ENCODE measurements at places on chromosomes 11 and 22. TPM values are rescaled to one million over a fixed set of nuclear protein-coding genes. Genes with fewer than 3 reads are reported as not detected.

DNA sequence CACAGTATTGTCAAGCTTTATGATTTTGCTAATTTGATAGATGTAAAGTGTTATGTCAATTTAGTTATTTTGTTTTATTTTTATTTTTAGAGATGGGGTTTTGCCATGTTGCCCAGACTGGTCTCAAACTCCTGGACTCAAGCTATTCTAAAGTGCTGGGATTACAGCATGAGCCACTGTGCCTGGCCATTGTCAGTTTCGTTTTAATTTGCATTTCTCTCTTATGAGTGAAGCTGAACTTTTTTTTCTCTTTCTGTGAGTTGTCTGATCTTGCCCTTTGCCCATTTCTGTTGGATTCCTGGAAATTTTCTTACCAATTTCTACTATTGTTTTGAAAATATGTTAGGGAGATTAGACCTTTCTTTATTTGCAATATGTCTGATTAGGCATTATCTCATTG is 15.5 kb downstream of the NEU3 start:
- DNase-seq, result no peak

DNA sequence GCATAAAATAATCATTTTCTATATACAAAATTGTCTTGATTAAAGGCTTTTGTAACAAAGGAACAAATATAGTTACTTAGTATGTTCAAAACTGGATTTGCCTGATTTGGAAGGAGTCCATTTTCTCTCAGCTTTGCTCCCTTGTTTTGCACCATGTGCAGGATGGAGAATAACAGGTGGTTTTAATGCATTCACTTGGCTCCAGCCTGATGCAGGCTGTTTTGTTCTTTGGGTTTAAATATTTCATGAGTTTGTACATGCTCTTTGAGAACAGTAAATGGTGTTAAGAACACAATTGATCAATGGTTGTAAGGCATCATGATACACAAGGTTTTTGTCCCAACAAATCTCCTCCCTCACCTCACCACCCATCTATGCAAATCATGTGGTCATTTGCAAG is 886.9 kb upstream of the CCDC90B start:
- DNase-seq, result no peak

DNA sequence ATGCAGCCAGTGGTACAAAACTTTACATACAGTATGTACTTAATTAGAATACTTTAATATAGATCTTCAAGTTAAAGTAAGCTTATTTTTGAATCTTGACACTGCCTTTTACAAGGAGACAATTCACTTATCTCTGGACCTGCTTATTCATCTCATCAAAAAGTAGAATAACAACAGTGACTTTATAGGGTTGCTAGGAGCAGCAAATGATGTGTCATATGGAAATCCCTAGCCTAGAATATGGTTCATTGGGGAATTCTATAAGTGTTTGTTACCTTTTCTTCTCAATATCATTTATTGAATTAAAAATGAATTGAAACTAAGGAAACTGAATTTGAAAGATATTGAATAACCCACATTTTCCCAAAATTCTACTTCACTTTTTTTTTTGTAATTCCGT is 45.0 kb upstream of the FIBIN start:
- peak; percentile 56 for DNase-seq

DNA sequence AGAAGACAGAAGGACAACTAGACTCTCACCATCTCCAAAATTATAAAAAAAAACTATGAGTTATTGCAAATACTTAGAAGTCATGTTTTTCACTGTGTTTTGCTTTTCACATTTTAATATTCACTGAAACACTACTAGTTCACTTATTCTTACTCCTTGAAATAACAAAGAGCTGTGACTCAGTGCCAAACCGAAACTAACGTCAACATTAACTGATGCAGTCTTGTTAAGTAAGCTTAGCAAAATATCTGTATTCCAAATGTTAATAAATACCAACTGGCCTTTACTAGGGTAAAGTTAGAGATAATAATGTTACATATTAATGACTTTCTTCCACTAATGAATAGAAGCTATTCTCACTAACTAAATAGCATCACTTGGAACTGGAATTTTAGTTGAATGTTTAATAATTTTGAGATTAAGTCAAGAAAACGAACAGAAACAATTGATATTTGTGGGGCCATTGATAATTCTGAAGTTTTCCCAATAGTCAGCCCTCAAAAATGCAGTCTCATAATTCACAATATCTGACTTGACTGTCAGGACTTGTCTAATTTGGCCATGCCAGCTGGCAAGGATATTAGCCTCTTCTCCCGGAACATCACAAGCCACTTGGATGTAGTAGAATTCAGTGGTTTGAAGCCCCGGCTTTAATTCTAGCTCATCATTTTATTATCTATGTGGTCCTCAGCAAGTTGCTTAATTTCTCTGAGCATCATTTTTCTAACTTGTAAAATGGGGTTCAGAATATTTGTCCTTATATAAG is 230.1 kb upstream of the DDI1 start:
- peak; percentile 64 for DNase-seq

- DNase-seq, result no peak
These were observed 19.8 kb downstream of the SAA1 start for GRCh38 chr11:18285841-18286240.

DNA sequence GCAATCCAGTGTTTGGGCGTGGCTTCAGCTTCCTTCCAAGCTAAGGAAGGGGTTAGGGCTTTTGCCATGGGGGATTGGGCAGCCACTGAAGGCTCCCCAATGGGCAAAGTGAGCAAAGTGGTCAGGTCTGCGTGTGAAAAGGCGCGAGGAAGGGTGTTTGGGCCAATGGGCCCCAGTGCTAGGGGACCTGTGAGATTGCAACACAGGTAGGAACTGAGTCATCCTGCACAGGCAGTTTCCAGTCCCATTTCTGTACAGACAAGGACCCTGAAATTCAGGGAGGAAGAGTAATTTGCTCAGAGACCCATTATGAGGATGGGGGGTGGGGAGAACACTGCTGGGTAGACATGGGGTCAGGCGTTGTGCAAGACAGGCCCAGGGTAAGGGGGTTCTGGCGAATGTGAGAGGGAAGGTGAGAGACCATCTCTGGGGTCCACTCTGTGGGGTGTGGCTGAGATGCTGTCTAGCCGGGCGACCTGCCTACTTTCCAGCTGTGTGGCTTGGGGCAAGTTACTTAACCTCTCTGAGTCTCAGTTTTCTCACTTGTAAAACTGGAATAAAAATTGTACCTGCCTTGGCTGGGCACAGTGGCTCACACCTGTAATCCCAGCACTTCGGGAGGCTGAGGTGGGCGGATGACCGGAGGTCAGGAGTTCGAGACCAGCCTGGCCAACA is 7.3 kb downstream of the CCDC88B start:
- DNase-seq, result peak; percentile 82

DNA sequence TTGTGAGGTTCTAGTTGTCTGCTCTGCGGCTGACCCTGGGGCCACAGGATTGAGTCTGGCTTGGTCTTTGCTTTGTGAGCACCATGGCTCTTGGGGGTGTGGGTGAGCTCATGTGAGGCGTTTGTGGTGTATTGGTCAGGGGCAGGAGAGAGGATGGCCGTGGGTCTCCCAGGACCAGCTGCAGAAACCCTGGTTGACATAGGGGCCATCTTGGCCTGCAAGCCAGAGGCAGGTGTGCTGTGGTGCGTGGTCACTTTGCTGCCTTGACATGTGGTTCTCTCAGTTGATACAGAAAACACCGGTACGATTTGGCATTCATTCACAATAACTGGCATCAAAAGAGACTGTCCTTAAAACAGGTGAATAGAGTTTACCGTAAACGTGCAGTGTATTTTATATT is 11.3 kb downstream of the PHRF1 start:
- no peak for DNase-seq

- no peak for DNase-seq
These were observed 57.2 kb downstream of the GRIK4 start for GRCh38 chr11:120568572-120569307.

DNA sequence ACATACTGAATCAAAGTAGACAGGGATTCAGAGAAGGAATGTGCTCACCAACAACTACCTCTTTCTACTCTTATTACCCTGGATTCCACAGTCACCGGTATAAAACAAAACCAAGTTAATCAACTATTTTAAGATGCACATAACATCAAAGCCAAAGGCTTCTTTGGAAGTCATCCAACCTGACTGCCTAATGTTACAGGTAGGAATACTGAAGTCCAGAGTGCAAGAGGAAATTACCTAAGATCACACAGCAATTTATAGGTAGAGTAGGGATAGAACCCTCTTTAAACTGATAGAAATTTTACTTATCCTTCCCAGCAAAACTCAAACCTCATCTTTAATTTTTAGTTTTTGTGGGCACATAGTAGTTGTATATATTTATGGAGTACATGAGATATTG is 76.3 kb downstream of the PAK1 start:
- no peak for DNase-seq

OR5T1 gene
- total RNA-seq, result not detected

ROM1 gene
- 2.8 TPM for total RNA-seq

NXPE1 gene
- total RNA-seq, result not detected

GLYAT gene
- total RNA-seq, result not detected

Data from bronchial epithelial cell (primary cell).